Temporal lobe (tissue), 4 donors: ENCODE measurements at places on chromosomes 6 and 20. TPM values are rescaled to one million over a fixed set of nuclear protein-coding genes. Genes with fewer than 3 reads are reported as not detected.

KCNB1 gene
- total RNA-seq: 9.3 TPM

BCAS1 gene
- total RNA-seq: 3.9 TPM

ZNF311 gene
- total RNA-seq: 6.1 TPM

OR2H2 gene
- total RNA-seq: not detected

WFDC12 gene
- total RNA-seq: not detected

BTN1A1 gene
- not detected for total RNA-seq
